ENCODE measurements at places on chromosomes 2 and 18. TPM values are rescaled to one million over a fixed set of nuclear protein-coding genes. Genes with fewer than 3 reads are reported as not detected.

GRCh38 chr18:30132959-30133358, 909.6 kb downstream of the DSC3 start:
- no peaks in the 10 kb centered on the region for H3K4me1 ChIP-seq
- no peak overlapping the region for H3K4me3 ChIP-seq
- no peaks in the 10 kb centered on the region for H3K36me3 ChIP-seq
- no peak overlapping the region for H3K27ac ChIP-seq
- H3K27me3 ChIP-seq, result no peaks in the 10 kb centered on the region
- DNase-seq, result no peak

Gene VWA3B
- not detected for total RNA-seq

- H3K27ac ChIP-seq, result no peak overlapping the region
- no peak overlapping the region for H3K4me3 ChIP-seq
- no peaks in the 10 kb centered on the region for H3K27me3 ChIP-seq
- H3K4me1 ChIP-seq, result no peaks in the 10 kb centered on the region
- DNase-seq, result no peak
Measured at GRCh38 chr2:32991091-32991845, 44.5 kb downstream of the LTBP1 start.

DNA sequence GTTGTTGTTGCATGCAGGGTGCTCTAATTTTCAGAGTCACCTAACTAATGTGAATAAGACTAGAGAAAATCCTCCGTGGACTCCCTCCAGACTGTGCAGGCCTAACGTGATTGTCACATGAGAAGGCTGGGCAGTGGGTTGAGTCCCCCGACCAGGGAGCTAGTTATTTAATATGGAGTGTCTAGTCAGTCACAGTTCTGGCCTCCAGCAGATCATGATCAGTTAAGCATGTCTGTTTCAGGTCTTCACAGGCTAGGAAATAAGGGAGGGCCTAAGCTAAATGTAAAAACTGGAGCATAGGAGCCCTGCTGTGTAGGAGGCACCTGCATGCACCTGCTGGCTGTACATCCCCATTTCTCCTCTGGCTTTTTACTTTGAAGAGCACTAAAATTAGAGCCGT, 86.8 kb downstream of the PRPF40A start:
- no peak overlapping the region for H3K27ac ChIP-seq
- H3K4me3 ChIP-seq, result no peak overlapping the region
- no peak for DNase-seq
- no peaks in the 10 kb centered on the region for H3K4me1 ChIP-seq
- H3K27me3 ChIP-seq, result no peaks in the 10 kb centered on the region
- peaks cover 54% of the 10 kb centered on the region for H3K36me3 ChIP-seq

GRCh38 chr2:169073963-169074751, 4.8 kb downstream of the DHRS9 start:
- DNase-seq, result no peak
- no peak overlapping the region for H3K27ac ChIP-seq
- H3K27me3 ChIP-seq, result no peaks in the 10 kb centered on the region

All from heart left ventricle (tissue), 16 donors.